AG04450 (cell line): ENCODE measurements at places on chromosomes 7 and 10.

DNA sequence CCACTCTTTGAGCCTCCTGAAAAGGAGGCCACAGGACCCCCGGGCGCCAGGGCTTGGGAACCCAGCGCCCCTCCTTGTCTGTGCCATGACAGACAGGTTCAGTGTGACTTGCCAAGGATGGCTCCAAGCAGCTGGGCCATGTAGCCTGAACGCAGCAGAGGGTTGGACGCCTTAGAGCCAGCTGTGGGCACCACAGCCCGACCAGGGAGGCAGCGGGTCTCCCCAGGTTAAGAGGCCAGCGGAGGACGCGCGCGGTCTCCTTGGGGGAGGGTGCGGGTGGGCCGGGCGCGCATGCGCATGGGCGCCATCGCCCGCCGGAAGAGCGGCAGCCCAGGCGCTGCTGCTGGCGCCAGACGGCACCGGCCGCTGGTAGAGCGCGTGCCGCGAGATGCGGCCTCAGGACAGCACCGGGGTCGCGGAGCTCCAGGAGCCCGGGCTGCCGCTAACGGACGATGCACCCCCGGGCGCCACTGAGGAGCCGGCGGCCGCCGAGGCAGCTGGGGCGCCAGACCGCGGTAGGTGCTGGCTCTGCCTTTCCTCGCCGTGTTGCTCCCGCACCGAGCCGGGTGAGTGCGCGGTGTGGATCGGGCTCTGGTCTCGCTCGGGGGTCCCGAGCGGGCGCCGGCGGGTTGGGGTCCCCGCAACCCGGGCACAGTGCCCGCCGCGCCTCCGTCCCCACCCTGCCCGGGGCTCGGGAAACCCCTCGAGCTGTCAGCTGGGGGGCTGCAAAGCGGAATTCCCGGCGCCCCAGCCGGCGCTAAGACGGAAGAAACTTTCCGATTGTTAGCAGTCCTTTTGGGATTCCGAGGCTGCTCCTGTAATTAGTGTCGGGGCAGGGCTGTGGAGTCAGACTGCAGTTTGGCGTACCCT is at the start of gene SLC35G1:
Gene SLC35G1 (plus strand): TSS at position 333 of the 870 bp plus-strand sequence. CDS start 56 bp downstream, at position 389.
- no peak for DNase-seq

DNA sequence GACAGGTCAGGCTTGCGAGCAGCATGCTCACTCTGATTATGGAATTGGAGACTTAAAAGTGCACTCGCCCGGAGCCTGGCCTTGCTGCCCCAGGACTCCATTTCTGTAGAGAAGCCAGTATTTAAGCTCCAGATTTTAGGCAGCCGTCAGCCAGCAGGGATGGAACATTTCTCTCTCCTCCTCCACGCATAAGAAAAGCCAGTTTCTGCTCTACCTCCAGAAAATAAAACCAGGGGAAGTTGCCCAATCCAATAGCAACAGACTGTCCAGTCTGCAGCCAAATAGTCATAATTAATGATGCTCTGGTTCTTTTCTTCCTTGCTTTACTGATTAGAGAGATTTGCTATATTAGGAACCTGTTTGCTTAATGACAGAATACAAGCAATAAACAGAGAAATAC is 203.2 kb downstream of the GFRA1 start:
- DNase-seq = no peak

DNA sequence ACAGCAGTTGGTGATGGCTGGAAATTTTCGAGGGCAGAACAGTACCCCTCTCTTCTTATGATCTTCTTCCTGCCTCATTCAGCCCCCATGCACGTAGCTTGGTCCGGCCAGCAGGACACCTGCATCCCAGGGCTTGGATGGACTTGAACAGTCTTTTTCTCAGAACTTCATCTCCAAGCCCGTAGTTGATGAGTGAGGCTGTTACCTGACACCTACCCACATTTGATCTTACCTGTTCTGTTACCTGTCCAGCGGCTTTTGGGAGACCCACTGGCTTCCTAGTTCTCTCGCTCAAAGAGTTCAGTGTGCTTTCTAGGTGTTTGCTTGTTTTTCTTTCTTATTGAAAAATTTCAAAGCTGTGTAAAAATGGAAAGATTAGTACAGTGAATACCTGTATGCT is 212.2 kb downstream of the CUX1 start:
- no peak for DNase-seq

DNA sequence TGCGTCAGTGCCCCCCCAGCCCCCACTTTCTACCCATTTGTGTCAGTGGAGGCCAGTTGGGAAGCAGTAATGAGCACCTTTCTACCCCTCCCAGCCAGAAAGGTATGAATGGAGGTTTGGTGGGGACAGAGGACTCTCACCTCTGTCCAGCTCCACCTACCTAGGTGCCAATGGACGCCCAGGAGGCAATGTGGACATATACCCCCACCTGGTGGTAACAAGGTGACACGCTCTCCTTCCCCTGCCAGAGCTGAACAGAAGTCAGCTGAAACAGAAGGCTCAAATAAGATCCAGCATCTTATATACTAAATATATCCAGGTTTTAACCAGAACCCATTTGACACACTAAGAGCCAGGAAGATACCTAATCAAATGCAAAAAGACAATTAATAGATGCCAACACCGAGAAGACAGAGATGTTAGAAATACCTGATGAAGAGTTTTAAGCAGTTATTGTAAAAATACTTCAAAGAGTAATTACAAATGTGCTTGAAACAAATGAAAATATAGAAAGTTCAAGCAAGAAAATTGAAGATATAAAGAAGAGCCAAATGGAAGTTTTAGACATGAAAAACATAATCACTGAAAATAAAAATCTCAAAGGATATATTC is 18.4 kb upstream of the SORCS3 start:
- DNase-seq = no peak

DNA sequence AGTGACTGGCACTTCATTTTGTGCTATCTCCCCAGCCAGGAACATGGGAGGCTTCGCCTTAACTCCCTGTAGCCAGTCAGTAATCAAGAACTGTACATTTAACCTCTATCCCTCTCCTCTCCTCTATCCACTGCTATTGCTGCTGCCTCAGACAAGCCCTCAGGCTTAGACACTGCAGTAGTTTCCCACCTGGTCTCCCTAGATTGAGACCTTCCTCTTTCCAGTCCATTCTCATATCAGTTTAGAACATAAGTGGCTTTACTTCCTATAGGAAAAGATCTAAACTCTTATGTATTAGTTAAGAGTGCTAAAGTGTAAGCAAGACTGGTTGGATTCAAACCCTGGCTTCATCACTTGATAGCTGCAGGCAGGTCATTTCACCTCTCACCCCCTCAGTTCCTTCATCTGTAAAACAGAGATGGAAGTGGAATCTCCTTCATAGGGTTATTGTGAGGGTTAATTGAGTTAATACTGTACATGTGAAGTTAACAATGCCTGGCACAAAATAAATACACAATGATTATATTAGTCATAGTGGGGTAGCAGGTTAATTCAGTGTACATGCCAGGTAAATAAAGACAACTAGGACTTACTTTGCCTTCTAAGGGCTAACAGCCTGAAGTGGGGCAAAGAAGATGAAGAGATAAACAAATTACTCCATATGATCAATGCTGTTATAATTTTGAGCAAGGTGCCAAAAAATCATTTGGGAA is 76.1 kb downstream of the ZNF277 start:
- no peak for DNase-seq

DNA sequence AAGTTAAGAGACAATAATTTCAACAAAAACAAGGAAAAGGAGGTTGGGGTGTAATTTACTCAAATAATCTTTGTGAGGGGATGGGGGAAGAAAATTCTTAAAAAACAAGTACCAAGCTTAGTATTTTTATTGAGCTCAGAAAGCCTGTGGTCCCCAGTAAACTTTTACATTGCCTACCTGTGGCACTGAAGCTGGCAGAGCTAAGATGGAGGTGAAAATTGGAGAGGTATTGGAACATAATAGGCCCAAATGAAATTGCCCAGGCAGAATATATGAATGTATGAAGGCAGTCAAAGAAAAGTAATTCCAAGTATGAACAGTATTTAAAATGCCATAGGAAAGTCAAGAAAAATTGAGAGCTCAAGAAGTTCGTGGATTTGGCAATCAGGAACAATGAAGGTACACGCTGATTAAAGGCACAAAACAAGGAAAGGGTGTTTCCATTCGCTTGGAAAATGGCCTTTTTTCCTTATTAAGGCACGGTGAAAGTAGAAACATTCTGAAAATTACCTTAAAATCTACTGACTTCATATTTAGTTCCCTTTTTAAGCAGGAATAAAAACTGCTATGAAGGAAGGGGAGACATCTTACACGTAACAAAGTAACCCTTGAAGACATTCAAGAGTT is 3.4 kb upstream of the KMT2E start:
- DNase-seq = no peak
